ENCODE measurements at places on chromosomes 7 and 10.
A peak's percentile ranks its signal among the peaks of the same experiment; 100 is the strongest.

DNA sequence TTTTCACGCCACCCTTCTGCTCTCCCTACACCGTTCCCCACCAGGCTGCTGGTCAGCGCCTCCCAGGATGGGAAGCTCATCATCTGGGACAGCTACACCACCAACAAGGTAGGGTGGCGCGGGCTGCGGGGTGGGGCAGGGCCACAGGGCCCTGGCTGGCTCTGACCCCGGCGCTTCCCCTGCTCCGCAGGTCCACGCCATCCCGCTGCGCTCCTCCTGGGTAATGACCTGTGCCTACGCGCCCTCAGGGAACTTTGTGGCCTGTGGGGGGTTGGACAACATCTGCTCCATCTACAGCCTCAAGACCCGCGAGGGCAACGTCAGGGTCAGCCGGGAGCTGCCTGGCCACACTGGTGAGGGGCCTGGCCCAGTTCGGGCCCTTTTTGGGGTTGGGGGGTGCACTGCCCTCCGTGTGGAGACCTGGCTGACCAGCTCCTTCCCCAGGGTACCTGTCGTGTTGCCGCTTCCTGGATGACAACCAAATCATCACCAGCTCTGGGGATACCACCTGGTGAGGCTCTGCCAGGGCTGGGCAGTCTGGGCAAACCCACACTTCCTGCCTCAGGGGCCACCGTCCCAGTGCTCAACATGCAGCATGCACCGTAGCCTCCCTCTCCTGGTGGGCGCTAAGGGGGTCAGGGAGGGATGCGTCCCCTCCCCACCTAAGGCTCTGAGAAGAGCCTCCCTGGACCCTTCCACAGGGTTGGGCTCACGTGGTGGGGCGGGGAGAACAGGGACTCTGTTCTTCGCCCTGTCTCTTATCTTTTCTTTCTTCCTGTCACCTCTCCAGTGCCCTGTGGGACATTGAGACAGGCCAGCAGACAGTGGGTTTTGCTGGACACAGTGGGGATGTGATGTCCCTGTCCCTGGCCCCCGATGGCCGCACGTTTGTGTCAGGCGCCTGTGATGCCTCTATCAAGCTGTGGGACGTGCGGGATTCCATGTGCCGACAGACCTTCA is 4.0 kb downstream of the GNB2 start:
- no peak for DNase-seq

- DNase-seq: no peak
Measured at GRCh38 chr7:86411814-86412213, 231.9 kb upstream of the GRM3 start.

DNA sequence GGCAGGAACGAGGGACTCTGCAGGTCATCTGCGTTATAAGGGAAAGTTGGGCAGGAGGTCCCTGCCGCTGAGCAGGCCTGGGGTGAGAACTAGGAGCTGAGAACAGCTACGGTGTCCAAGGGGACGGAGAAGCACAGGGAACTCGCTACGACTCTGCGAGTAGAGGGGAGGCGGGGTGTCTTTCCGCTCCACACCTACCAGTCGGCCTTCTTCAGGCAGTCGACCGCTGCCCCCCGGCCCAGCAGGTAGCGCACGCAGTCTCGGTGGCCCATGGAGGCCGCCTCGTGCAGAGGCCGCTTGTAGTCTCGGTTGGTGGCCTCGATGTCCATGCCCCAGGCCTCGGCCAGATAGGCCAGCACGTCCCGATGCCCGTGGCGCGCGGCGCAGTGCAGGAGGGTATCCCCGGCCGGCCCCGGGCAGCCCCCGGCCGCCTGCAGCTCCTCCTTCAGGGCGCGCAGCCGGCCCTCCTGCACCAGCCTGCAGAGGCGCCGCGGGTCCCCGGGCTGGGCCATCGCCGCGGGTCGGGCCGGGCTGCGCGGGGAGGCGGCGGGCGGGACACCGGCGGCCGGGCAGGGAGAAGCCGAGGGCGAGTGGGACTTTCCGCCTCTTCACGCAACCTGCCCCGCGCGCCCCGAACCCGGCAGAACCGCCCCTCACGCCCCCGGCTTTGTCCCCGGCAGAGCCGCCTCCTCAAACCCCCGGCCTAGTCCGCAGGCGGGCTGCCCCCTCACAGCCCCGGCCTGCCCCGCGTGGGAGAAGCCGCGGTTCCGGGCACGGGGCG is 660 bp downstream of the ANKRD16 start:
- DNase-seq: peak; percentile 32

DNA sequence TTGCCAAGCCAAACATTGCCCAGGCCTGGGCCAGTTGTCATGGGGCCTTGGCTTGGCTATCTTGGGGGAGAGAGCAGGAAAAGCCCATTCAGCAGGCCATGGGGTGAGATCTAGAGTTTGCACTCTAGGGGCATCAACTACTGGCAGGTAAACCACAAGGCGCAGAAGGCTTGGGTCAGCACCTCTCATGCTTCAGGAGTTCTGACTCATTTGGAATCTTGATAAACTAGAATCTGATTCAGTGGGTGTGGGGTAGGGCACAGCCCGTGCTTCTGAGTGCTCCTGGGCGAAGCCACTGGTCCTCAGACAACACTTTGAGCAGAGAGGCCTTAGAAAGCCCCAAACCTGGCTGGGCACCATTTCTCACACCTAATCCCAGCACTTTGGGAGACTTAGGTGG is 81.1 kb downstream of the RGS10 start:
- no peak for DNase-seq

- DNase-seq: no peak
Measured at GRCh38 chr7:11540271-11540761, 291.7 kb downstream of the THSD7A start.

DNA sequence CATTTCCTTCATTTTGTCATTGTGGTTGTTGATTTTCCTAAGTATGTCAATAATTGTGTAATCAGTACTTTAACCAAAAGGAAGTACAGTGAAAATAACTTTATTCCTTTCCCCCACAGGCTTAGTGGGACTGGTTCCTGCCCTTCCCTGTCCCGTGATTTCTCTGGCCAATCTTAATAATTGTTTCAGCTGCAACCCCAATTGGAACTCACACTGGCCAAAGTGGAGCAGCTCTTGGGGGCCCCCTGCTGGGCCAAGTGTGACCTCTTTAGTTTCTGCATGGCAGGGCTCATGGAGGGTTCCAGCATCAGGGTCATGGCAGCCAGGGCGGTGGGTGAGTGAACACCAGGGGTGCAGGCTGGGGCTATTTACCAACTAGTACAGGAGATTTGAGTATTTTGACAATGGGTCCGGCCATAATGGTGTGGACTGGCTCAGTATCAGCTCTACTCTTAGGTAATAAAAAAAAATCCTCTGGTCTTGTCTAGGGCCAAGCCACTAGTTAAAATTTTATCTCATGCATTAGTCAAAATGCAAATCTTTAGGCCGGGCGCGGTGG is 31.7 kb downstream of the CYCS start:
- DNase-seq: peak; percentile 78

Data from neural crest cell (in vitro differentiated cells).